ENCODE measurements at places on chromosomes 2 and 18.

- no peak for DNase-seq
Observed at GRCh38 chr2:160940699-160941098, 219.5 kb upstream of the TANK start.

DNA sequence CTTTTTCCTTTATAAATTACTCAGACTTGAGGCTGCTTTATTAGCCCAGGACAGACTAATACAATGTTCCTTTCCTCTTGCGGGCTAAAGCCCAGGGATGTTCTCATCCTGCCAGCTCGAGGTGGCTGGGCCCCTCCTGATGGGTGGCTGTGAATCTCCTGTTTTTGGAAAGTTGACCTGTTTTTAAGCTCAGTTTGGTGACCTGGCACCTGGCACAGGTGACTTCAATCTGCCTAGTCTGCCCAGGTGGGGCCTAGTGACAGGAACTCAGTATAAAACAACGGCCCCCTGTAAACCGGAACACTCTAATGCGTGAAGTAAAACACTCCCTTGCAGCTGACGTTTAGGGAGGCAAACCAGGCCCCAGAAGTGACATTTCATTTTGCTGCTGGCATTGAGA lies 92.7 kb upstream of the SNTG2 start:
- no peak for DNase-seq

GRCh38 chr2:22697054-22697788 lies 687.8 kb upstream of the KLHL29 start:
- DNase-seq, result no peak

DNA sequence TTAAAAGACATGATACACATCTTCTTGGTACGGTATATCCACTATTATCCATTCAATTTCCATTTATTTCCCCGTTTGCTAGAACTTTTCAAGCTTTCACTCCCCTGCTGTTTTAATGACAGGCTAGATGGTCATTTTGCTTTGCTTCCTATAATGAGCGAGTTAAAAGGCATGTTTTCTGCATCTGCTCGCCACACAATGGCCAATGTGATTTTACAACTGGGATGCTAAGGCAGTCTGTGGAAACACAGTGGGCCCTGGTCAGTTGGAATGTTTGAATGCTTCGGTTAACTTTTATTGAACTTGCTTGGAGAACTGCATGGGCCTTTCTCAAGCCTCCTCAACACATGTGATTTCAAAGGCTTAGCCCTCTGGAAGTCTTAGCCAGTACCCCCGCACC lies 48.4 kb upstream of the TNP1 start:
- DNase-seq, result no peak

DNA sequence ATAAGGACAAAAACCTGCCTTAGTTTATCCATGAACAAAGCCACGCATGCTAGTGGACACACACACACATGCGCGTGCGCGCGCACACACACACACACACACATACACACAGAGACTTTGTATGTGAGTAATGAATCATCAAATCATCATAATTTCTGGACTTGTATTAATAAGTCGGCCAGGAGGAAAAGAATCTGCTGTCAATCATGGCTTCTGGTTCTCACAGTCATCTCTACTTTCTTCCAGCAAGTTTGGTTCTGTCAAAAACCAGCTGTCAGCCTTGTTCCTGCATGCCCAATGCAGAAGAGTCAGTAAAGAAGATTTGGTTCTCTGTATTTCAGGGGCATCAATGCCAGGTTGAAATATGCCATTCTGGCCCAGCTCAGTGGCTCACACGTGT lies 1.1 kb upstream of the TTR start:
- DNase-seq, result no peak

GRCh38 chr2:222722327-222722946 lies 51.0 kb downstream of the MOGAT1 start:
- DNase-seq, result no peak

DNA sequence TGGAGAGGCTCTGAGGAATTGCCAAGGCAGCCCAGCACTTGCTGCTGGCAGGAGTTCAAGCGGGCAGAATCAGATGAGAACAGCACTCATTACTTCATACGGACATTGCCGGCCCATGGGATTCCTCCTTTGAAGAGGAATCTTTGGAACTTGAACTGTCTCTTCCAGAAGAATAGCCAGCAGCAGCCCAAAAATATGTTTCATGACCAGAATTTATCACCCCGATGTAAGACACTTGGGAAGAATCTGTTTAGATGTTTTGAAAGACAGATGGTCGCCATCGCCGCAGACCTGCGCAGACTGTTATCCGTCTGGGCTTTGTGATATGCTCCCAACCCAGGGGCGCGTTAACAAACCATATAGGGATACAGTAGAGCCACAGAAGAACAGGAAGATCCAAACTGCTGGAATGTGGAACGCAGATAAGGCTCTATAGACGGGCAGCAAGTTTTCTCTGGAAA lies 3.7 kb upstream of the ADI1 start:
- DNase-seq, result no peak

DNA sequence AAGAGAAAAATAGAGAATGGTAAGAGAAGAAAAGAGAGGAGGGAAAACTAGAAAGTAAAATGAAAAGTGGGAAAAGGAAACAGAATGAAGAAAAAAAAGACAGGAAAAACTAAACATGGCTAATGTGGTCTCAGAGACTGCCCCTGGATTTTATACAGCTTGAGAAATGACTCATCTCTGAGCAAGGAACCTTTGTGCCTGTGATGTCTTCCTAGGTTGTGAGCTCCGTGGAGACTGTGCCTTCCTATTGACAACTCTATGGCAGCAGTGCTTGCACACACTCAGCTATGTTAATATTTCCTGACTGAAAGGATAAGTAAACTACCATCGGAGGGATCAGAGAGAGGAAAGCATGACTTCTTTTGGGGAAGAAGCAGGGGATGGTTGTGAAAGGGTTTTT lies 203.8 kb downstream of the RDH14 start:
- DNase-seq, result no peak

- no peak for DNase-seq
Observed at GRCh38 chr2:238159661-238160205, 963 bp downstream of the ERFE start.

DNA sequence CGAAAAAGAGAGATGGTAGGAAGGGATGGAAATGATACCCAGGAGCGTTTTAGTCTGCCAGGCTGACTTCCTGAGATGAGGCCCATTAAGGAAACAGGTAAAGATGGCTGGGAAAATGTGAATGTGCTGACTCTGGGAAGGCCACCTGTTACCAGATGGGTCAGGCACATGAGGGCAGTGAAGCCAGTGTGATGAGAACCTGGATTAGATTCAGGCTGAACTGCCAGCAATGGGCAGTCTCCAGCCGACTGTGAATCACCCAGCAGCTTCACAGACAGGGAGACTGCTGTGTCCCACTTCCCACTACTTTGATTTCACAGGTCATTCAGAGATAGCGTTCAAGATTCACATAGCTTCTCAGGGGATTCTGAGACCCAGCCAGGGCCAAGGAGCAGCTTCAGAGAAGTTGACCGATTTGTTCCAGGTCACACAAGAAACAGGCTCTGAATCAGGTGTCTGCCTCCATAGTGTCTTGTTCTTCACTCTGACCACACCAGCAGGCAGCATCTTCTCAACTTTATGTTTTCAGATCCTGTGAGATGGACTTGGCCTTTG lies 26.4 kb downstream of the CAPN13 start:
- DNase-seq, result no peak

GRCh38 chr2:25030702-25031101 lies 11.2 kb upstream of the EFR3B start:
- peak; percentile 66 for DNase-seq

- DNase-seq, result no peak
Observed at GRCh38 chr2:42566837-42567321, 1.6 kb upstream of the MTA3 start.

GRCh38 chr18:49529596-49529995 lies 32.3 kb upstream of the LIPG start:
- peak; percentile 32 for DNase-seq

All from hematopoietic multipotent progenitor cell treated with erythropoietin and hydrocortisone succinate and interleukin-3 and kit ligand, for 4 days (in vitro differentiated cells).